ENCODE measurements at places on chromosomes 7 and 10.

DNA sequence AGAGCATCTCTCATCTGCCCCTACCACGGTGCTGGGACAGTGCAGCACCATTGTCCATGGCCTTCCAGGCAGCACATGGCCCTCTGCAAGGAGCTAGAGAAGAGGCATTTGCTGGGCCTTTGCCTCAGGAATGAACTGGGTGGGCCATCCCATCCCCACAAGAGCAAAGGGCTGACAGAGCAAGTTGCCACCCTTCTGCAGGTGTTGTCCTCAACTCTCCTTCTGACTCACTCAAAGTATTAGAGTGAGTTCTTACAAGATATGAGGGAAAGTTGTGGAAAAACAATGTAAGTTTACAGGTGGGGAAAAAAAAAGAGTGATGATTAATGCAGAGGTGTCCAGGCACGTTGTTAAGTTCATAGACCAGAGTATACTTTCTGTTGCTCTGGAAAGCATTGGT is 261.2 kb downstream of the SKIDA1 start:
- no peak for DNase-seq

DNA sequence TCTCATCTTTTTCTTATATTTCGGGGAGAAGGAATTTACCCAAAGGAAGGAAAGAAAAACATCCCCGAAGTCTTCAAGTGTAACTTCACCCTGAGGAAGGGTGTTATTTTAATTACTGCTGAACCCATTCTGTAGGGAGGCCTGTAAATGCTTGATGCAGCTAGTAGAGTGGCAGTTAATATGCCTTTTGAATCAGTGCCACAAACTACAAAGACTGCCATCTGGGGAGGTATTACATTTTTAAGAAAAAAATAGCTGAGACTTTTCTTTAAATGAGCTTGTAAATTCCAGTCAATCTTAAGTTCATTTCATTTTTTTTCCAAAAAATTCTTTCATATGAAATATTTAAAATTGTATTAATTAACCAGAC is 233.1 kb upstream of the FERD3L start:
- DNase-seq = no peak

- no peak for DNase-seq
Observed at GRCh38 chr10:17802976-17803375, 6.2 kb upstream of the MRC1 start.

DNA sequence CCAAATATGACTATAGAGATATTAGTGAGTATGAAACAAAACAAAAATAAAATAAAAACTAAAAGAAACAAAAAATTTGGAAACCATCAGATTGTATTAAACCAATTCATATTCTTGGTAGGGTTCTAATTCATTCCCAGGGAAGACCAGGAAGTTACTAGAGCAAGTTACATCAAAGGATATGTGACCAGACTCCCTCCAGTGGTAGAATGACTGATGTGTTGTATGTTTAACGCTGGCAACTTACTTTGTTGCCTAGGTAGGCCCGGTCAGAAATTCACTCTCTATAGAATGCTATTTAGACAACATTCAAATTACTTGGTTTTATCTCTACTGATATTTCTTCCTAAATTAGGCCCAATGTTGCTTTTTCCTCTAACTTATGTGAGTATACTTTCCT is 5.2 kb downstream of the PHYHIPL start:
- DNase-seq = peak; percentile 24

DNA sequence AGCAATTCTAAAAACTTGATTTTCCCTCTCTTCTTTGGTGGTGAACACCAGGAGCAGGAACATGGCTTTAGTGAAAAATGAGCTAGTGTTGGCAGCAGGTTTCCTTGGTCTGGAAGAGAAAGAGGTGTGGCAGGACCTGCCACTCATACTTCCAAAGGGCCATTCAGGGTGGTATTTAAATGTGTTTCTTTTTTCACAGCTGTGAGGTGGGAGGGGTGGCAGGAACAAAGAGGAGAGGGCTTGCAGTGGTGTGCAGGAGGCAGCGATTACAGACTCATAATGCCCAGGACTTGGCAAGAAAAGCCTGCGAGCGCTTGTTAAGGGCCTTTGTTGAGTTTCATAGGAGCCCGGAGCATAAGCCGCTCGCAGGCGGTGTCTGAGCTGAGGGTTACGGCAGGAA is 36.8 kb downstream of the WIPF3 start:
- DNase-seq = no peak

GRCh38 chr10:43202224-43202656 is 64.0 kb downstream of the CSGALNACT2 start:
- no peak for DNase-seq

DNA sequence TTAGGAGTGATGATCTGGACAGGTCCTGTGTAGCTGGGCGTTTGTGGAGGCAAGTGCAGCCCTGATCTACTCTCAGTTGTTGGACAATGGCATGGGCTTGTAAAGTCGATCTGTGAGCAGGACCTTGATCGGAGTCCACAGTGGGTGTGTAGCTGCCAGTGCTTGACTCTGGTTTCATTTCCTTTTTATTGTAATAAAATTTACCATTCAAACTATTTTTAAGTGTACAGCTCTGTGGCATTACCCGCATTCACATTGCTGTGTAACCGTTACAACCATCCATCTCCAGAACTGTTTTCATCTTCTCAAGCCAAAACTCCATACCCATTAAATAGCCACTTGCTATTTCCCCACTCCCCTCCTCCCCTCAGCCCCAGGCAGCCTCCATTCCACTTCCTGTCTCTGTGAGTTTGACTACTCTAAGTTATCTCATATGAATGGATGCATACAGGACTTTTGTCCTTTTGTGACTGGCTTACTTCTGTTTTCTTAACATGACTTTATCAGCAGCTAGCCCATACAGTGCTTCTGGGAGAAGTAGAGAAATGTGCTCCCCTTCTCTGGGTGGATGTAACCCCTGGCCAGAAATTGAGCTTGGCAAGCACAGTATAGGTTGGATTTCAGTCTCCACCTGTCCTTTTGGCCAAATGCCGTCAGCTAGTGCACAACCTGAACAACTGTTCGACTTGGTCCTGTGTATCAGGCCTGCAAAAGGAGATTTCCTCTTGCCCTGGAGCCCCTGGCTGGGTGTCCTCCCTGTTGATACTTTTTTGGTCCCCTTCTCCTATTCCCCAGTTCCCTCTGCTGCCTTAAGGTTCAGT is 180.0 kb downstream of the LRMDA start:
- DNase-seq = no peak

- no peak for DNase-seq
Observed at GRCh38 chr7:74586258-74587175, 71.0 kb upstream of the GTF2I start.

GRCh38 chr7:77651575-77652162 is 44.6 kb upstream of the RSBN1L start:
- no peak for DNase-seq

GRCh38 chr7:14622559-14622958 is 280.0 kb downstream of the DGKB start:
- no peak for DNase-seq

DNA sequence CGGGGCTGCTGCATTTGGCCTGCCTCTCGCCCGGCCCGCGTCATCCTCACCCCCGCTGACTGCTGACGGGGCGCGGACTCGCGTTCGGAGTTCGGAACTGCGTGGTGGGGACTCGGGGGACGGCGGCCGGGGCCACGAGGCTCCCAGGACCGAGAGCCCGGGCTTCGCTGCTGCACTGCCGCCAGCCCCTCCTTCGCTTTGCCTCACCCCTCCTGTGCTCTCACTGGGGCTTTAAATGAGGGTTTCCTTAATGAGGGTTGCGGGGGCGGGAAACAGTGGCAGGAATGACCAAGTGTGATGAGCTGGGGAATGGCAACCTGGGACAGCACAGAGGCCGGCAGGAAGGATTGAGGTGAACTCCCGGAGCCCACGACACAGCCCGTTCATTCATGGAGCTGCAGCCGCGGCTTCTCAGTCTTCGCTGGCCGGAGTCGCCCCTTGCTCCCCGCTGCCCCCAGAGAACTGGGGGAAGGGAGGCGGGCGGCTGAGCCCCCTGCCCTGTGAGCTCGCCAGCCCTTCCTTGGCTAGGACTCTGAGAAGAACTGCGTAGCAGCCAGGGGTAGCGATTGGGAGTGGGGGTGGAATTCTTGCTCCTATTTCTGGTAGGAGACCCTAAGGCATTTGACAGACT is 1.5 kb upstream of the LRRC4 start:
- DNase-seq = no peak

DNA sequence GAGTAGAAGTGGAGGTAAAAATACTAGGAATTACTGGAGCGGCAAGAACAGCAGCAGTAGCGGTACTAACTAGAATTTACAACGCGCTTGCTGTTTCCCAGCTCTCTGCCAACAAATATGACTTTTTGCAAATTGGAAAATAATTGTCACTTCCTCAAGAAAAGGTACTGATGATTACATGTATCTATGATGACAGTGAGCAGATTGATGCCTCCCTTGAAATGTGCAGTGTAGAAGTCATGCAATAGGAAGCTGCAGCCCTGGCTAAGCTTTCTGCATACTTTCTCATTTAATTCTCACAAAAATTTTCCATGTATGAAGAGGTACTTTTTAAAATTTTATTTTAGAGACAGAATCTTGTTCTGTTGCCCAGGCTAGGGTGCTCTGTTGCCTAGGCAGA is 49.9 kb downstream of the ANK3 start:
- DNase-seq = no peak

DNA sequence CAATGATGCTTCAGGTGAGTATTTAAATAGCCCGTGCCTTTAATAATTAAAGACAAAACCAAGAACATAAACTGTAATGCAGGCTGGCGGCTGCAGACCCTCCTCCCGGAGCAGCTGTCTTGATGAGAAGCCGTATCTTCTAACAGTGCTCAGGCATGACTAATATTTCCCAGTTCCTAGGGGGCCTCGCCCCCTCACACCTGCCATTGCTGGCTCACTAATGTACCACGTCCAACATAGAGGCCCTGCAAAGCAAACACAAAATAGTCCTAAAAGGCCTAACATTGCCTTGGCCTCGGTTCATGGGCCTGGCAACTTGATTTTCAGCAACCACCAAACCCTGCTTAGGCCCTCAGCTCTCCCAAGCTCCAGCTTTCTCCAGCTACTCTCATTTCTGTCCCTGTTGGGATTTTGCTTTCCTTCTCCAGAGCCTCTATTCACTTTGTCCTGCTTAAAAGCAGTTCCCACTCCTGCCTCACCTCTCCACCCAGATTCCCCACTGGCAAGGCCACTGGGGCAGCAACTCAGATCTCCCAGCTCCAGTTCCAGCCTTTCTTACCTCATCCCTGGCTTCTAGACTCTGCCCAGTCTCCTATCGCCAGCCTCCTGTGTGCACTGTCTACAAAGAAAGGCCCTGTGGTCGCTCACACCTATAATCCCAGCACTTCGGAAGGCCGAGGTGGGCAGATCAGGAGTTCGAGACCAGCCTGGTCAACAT is 16.2 kb downstream of the SORBS1 start:
- no peak for DNase-seq

DNA sequence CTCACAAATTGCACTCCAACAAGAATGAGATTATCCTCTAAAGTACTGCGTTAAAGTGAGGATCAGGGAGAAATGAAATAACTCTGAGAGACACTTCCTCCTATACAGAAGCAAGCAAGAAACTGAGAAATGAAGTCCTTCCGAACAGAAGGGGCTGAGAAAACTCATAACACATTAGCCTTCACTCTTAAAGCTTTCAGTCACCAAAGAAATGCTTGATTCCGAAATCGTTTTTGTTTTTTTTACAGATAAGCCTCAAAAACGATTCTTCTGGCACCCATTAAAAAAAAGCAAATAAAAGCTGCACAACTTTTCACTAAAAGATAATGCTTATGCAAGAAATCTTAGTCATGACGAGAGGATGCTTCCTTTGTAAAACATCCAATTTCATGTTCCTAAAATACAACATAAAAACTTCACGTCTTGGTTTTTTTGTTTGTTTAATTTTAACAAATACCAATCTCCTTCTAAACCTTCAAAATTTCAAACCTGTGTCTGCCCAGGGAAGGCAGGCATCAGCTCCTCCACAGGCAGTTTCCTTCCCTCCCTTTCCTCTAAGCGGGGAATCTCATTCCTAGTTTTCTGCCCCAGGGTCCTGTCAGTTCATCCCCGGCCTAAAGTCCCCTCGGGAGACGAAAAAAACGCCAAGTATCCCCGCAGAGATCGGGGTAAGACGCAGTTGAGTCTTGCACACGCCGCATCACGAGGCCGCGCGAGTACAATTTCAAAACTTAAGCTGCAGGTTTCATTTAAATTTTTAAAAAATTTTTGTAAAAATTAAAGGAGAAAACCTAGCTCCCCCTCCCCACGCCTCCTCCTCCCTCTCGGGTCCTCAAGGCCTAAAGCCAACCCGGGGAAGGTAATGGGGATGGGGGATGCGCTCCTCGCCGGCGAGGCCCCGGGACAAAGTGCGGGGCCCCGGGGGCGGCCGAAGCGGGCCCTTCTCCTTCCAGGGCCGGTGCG is 1.1 kb downstream of the BAZ1B start:
- no peak for DNase-seq

- DNase-seq = no peak
Observed at GRCh38 chr7:134396031-134396430, 62.9 kb downstream of the AKR1B1 start.

GRCh38 chr10:113552701-113553100 is at the start of gene HABP2:
HABP2 (plus strand) TSS chr10:113553053; CDS start chr10:113553122, 69 bp downstream.
- DNase-seq = no peak

GRCh38 chr10:10532826-10533225 is 484.8 kb upstream of the CELF2 start:
- no peak for DNase-seq

GRCh38 chr10:35898716-35899440 is 256.8 kb upstream of the FZD8 start:
- no peak for DNase-seq

GRCh38 chr10:113360870-113361269 is 192.0 kb upstream of the HABP2 start:
- DNase-seq = no peak

DNA sequence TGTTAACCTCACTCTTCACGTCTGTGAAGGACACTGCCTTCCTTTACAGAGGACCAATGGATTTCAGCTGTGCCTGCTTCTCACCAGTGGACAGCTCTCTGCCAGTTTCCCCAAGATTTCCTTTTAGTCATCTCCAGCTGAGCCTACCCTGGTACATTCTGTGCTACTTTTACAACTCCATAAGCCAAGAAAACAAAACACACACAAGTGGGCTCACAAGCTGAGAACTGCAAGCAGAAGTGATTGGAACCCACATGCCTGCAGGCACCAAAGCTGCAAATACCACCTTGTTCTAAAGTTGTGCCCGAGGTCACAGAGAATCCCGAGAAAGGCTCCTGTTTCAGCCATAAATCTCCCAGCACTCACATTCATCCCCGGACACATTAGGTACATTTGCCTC is 636.8 kb downstream of the PHTF2 start:
- DNase-seq = no peak

DNA sequence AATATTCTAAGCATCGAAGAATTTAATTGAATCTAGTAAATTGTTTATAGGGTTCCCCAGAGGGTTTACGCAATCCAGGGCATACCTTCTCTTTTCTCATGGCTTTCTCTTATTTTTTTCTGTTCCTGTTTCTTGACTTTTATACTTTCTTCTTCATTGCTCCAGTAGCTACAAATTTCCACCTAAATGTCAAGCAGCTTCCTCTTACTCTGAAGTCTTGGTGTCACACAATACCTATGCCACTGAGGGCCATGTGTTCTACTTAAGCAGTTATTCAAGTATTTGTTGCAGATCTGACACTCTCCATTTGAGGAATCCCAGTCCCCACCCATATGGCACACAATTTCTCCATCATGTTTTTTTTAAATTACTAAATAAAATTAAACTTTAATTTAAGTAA is 343.1 kb upstream of the MBL2 start:
- DNase-seq = no peak

GRCh38 chr10:102467971-102468438 is 16.7 kb upstream of the C10orf95 start:
- DNase-seq = no peak

- DNase-seq = no peak
Observed at GRCh38 chr7:88150033-88150432, 69.8 kb downstream of the SRI start.

- DNase-seq = no peak
Observed at GRCh38 chr10:80528901-80529300, 8.8 kb upstream of the SH2D4B start.

- DNase-seq = no peak
Observed at GRCh38 chr10:48365668-48366067, 59.2 kb downstream of the MAPK8 start.
